Activated CD8-positive, alpha-beta memory T cell treated with anti-CD3 and anti-CD28 coated beads, Interleukin-2, amount 10 ng/mL, durations not matched to agents 7 days and 5 days (primary cell): ENCODE measurements at places on chromosomes 6 and 20. TPM values are rescaled to one million over a fixed set of nuclear protein-coding genes. Genes with fewer than 3 reads are reported as not detected.
A peak's percentile ranks its signal among the peaks of the same experiment; 100 is the strongest.

GRCh38 chr6:130913120-130913519, 85.9 kb downstream of the SMLR1 start:
- DNase-seq: peak; percentile 49
- H3K36me3 ChIP-seq: peaks cover 6% of the 10 kb centered on the region
- peaks cover 3% of the 10 kb centered on the region for H3K27me3 ChIP-seq
- H3K4me3 ChIP-seq: no peak overlapping the region
- H3K27ac ChIP-seq: no peak overlapping the region

DNA sequence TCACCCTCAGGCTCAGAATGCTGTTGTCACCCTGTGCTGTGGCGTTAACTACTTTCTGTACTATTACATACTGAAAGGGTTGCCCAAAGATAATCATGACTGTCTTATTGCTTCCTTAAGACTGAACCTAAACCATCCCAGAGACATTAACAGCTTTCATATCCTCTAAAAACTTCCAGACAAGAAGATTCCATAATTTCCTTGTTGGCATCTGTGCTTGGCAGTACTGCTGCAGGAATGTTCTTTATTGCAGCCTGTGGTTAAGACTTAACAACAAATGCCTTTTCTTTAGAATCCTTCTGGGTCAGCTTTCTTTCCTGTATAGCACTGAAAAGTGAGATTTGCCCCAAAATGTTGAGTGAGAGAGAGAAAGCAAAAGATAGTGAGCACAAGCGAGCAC, 109.7 kb downstream of the GJA10 start:
- DNase-seq: no peak
- H3K4me1 ChIP-seq: peaks cover 18% of the 10 kb centered on the region
- no peak overlapping the region for H3K4me3 ChIP-seq
- peaks cover 21% of the 10 kb centered on the region for H3K36me3 ChIP-seq

- H3K4me3 ChIP-seq: no peak overlapping the region
- no peaks in the 10 kb centered on the region for H3K4me1 ChIP-seq
- no peaks in the 10 kb centered on the region for H3K27me3 ChIP-seq
- DNase-seq: no peak
- H3K27ac ChIP-seq: no peak overlapping the region
These were observed 29.4 kb downstream of the MDGA1 start for GRCh38 chr6:37668251-37668650.

The LSM14B gene
- total RNA-seq: 34.6 TPM

DNA sequence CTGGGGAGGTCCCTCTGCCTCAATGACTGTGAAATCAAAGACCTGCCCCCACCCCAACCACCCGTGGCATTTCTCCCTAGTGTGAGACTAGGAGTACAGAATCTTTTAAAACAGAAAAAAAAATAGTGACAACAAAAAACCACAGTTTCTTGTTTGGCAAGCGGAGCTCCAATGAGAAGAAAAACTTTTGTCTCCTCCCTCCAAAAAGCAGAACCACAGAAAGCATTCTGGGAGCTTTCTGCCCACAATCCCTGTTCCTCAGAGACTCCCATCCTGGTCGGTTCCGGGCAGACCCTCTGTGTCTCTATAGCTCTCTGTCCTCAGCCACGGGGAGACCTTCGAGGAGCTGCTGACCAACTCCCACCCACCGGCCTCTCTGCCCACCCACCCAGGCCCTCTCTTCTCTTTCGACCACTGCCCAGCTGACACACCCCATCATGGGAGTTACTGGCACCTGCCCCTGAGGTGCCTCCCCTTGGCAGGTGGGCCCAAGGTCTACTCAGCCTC, 4.9 kb downstream of the PREX1 start:
- no peak for DNase-seq
- peak overlapping the region; percentile 98 for H3K4me3 ChIP-seq
- peaks cover 50% of the 10 kb centered on the region for H3K36me3 ChIP-seq
- no peaks in the 10 kb centered on the region for H3K27me3 ChIP-seq

The GMNN gene
- total RNA-seq: 90.0 TPM

DNA sequence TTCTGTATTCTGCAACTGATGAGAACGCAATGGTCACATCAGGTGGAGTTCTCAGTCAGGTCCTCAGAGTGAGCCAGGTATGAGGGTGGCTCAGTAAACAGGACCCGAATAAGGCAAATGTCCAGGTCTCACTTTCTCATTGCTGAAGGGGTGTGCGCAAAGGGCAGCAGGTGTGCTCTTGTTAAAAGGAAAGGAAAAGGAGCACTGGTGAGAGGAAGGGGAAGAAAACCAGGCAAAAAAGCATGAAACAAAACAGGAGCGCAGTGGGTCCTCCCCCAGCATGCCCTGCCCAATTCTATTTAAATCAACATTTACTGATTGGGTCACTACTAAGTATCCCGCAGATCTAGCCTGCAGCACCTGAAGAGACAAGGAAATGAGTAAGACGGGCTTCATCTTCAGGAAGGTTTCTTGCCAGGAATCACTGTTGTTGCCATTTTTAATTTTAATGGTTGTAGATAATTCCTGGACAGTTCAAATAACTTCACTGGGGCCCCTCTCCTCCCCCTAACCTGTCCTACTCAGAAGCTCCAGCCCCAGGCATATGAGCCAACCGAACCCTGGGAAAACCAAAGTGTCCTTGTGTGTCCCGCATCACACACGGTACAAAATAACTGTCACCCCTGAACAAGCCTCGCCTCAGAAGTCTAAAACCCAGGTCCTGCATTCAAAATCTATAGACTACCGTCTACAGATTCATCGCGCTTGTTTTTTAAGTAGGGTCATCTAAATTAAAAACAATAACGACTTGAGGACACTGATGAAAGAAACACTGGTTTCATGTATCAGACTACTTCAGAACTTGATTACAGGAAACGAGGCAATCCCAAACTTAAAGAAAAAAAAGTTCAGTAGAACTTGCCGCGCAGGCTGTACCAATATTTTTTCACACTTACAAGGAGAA, 980 bp downstream of the MBOAT1 start:
- H3K27me3 ChIP-seq: no peaks in the 10 kb centered on the region
- H3K4me1 ChIP-seq: peaks cover 62% of the 10 kb centered on the region
- H3K4me3 ChIP-seq: peak overlapping the region; percentile 84
- peak overlapping the region; percentile 89 for H3K27ac ChIP-seq
- DNase-seq: no peak
- H3K36me3 ChIP-seq: peaks cover 4% of the 10 kb centered on the region

The MYLK2 gene
- 1.2 TPM for total RNA-seq

- H3K27ac ChIP-seq: no peak overlapping the region
- DNase-seq: no peak
- H3K4me1 ChIP-seq: no peaks in the 10 kb centered on the region
- no peaks in the 10 kb centered on the region for H3K27me3 ChIP-seq
These were observed 32.9 kb upstream of the EYA4 start for GRCh38 chr6:133208183-133208755.

- H3K4me1 ChIP-seq: peaks cover 6% of the 10 kb centered on the region
- DNase-seq: peak; percentile 19
- H3K4me3 ChIP-seq: no peak overlapping the region
- H3K27me3 ChIP-seq: peaks cover 30% of the 10 kb centered on the region
These were observed 141.7 kb upstream of the RPS6KA2 start for GRCh38 chr6:166768761-166769160.

DNA sequence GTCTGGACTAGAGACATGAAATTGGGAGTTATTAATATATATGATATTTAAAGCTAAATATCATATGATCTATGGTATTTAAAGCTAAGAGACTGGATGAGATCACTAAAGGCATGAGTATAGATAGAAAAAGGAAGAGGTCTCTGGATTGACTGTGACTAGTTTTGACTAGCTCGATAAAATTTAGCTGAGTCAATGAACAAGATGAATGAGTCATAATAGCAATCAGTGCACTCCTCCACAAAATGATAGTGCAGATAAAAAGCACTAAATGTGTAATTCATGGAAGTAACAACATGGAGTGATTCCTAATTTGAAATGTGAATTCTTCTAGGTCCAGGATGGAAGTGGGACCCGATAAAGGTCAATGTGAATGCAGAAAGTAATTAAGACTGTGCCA, 127.4 kb downstream of the PFDN4 start:
- H3K4me3 ChIP-seq: no peak overlapping the region
- DNase-seq: no peak
- no peaks in the 10 kb centered on the region for H3K27me3 ChIP-seq
- H3K27ac ChIP-seq: no peak overlapping the region

- DNase-seq: no peak
- peaks cover 4% of the 10 kb centered on the region for H3K36me3 ChIP-seq
- H3K4me1 ChIP-seq: no peaks in the 10 kb centered on the region
- H3K27ac ChIP-seq: no peak overlapping the region
- H3K27me3 ChIP-seq: peaks cover 4% of the 10 kb centered on the region
These were observed 51.5 kb downstream of the AFDN start for GRCh38 chr6:167877994-167878779.

- H3K4me1 ChIP-seq: peaks cover 31% of the 10 kb centered on the region
- H3K4me3 ChIP-seq: no peak overlapping the region
- H3K27ac ChIP-seq: no peak overlapping the region
- DNase-seq: no peak
- peaks cover 16% of the 10 kb centered on the region for H3K36me3 ChIP-seq
These were observed 369.4 kb downstream of the UTRN start for GRCh38 chr6:144654506-144654905.

DNA sequence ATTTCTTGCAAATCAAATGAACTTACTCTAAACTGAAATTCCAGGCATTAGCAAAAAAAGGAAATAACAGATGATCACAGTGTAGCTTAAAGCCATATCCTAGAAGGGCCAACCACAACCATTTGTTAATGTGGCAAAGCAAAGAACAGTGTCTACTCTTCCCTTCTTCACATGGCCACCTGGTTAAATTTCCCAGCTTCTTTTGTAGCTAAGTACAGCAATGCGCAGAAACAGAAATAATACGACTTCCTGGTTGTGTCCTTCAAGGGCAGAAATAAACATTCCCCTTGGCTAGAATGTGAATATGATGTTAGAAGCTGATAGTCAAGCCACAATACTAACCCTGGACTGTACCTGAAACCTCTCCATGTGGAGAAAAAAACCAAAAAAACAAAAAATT, 9.6 kb downstream of the SNX3 start:
- DNase-seq: no peak
- H3K36me3 ChIP-seq: peaks cover 26% of the 10 kb centered on the region
- no peak overlapping the region for H3K4me3 ChIP-seq
- no peaks in the 10 kb centered on the region for H3K27me3 ChIP-seq
- no peak overlapping the region for H3K27ac ChIP-seq

GRCh38 chr20:1001911-1002681, at the start of gene RSPO4:
TSS of gene RSPO4 (minus strand) at chr20:1002311. CDS start at chr20:1002164, 147 bp downstream.
- H3K36me3 ChIP-seq: no peaks in the 10 kb centered on the region
- no peak within 1 kb of the TSS for H3K27ac ChIP-seq
- peaks cover 49% of the 10 kb centered on the region for H3K27me3 ChIP-seq
- H3K4me1 ChIP-seq: peaks cover 5% of the 10 kb centered on the region

GRCh38 chr6:149608381-149608982, 40.0 kb downstream of the KATNA1 start:
- no peak overlapping the region for H3K4me3 ChIP-seq
- DNase-seq: no peak
- H3K27me3 ChIP-seq: no peaks in the 10 kb centered on the region
- H3K4me1 ChIP-seq: peaks cover 10% of the 10 kb centered on the region

GRCh38 chr6:154529957-154530356, 19.5 kb upstream of the CNKSR3 start:
- H3K4me3 ChIP-seq: no peak overlapping the region
- no peak for DNase-seq
- no peak overlapping the region for H3K27ac ChIP-seq
- peaks cover 3% of the 10 kb centered on the region for H3K4me1 ChIP-seq
- no peaks in the 10 kb centered on the region for H3K36me3 ChIP-seq

GRCh38 chr6:31293343-31293742, 21.5 kb upstream of the HLA-C start:
- H3K36me3 ChIP-seq: no peaks in the 10 kb centered on the region
- no peak for DNase-seq
- no peak overlapping the region for H3K4me3 ChIP-seq
- peaks cover 8% of the 10 kb centered on the region for H3K4me1 ChIP-seq

The BNIP5 gene
- total RNA-seq: not detected

- H3K4me3 ChIP-seq: no peak overlapping the region
- H3K4me1 ChIP-seq: no peaks in the 10 kb centered on the region
- H3K27me3 ChIP-seq: no peaks in the 10 kb centered on the region
- DNase-seq: no peak
- no peaks in the 10 kb centered on the region for H3K36me3 ChIP-seq
- no peak overlapping the region for H3K27ac ChIP-seq
These were observed 598.9 kb downstream of the RFPL4B start for GRCh38 chr6:112946051-112946450.

DNA sequence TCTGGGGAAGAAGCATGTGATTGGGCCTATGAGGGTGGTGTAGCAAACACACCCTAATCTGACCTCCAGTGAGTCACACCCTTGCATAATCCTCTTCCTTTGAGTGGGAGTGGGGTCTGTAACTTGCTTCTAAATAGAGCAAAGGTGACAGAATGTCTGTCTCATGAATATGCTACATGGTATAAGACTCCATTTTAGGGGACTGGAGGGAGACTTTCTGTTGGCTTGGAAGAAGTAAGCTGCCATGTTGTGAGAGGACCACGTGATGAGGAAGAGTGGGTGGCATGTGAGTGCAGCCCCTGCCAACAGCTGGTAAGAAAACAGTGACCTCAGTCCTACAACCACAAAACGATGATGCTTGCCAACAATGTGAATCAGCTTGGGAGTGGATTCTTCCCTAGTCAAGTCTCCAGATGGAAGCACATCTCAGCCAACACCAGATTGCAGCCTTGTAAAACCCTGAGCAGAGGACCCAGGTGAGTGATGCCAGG, 3.7 kb downstream of the AK9 start:
- DNase-seq: no peak
- H3K36me3 ChIP-seq: peaks cover 2% of the 10 kb centered on the region
- no peak overlapping the region for H3K4me3 ChIP-seq
- peaks cover 17% of the 10 kb centered on the region for H3K4me1 ChIP-seq

DNA sequence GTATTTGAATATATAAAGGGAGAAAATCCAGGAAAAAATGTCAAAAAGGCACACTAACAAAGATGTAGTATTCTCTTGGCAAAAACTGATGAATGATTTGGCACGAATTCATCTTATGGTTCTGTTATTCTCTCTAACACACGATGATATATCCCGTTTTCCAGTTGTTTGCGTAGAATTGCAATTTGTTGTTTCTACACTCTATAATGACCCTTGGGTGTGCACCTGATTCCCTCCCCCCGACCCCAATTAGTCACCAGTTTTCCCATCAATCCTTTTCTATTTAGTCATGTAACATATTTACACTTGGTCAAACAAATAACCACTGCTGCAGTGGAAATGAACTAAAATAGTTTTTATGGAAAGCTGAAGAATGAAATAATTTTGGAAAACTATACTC, 1.5 kb upstream of the ARID1B start:
- no peak overlapping the region for H3K27ac ChIP-seq
- peaks cover 4% of the 10 kb centered on the region for H3K36me3 ChIP-seq
- H3K4me1 ChIP-seq: peaks cover 18% of the 10 kb centered on the region
- H3K4me3 ChIP-seq: no peak overlapping the region
- H3K27me3 ChIP-seq: no peaks in the 10 kb centered on the region
- no peak for DNase-seq

GRCh38 chr6:103570431-103570830, 1289.3 kb downstream of the HACE1 start:
- H3K4me3 ChIP-seq: no peak overlapping the region
- DNase-seq: no peak
- H3K36me3 ChIP-seq: no peaks in the 10 kb centered on the region
- H3K27me3 ChIP-seq: no peaks in the 10 kb centered on the region
- no peak overlapping the region for H3K27ac ChIP-seq
- H3K4me1 ChIP-seq: no peaks in the 10 kb centered on the region

- no peak overlapping the region for H3K4me3 ChIP-seq
- no peaks in the 10 kb centered on the region for H3K4me1 ChIP-seq
- no peaks in the 10 kb centered on the region for H3K27me3 ChIP-seq
- DNase-seq: no peak
These were observed 23.9 kb downstream of the INSM1 start for GRCh38 chr20:20391766-20392165.

GRCh38 chr6:44787254-44787834, 399.8 kb downstream of the CDC5L start:
- H3K36me3 ChIP-seq: peaks cover 5% of the 10 kb centered on the region
- no peaks in the 10 kb centered on the region for H3K27me3 ChIP-seq
- H3K4me1 ChIP-seq: peaks cover 9% of the 10 kb centered on the region
- no peak for DNase-seq
- H3K27ac ChIP-seq: peak overlapping the region; percentile 32
- no peak overlapping the region for H3K4me3 ChIP-seq
